ENCODE measurements at places on chromosomes 3 and 15.

GRCh38 chr3:44865272-44866035 is 3.7 kb downstream of the TMEM42 start:
- no peak for DNase-seq

DNA sequence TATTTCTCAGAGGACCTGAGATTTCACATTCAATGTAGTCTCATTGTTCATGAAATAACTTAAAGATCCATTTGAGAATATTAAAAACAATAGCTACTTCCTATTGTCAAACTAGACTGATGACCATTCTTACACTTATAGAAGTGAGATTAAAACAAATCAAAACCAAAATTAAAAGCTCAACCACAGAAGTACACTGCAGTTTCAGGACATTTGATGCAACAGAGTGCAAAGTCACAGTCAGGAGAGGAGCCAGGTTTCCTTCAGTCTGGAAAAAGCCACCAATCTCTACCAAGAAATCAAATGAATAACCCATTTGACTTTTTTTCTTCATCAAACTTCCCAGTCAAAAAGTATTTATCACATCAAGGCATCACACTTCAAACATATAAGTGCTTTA is 5.5 kb downstream of the CCPG1 start:
- no peak for DNase-seq

GRCh38 chr3:11625376-11626083 is 18.2 kb downstream of the VGLL4 start:
- no peak for DNase-seq

- DNase-seq, result no peak
These were observed 58.1 kb downstream of the OSBPL10 start for GRCh38 chr3:31922962-31923361.

DNA sequence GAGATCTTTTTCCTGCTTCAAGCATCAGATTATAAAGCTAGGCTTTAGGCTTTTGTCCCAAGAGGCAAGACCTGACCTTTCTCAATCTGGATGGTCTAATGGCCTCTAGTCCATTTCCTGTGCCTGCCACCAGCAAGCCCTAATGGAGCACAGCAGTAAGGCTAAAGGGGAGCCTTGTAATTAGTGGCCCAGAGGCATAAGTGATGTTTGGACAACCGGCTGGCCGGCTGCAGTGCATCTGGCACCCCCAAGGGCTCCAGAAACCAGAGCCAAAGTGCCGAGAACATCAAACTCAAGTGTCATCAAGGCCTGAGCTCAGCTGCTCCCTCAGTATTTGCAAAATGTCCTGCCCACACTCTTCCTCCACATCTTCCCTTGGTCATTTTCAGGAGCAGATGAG is 31.9 kb upstream of the RTP4 start:
- DNase-seq, result no peak

- no peak for DNase-seq
These were observed 89.3 kb downstream of the NR2E3 start for GRCh38 chr15:71899674-71900073.

DNA sequence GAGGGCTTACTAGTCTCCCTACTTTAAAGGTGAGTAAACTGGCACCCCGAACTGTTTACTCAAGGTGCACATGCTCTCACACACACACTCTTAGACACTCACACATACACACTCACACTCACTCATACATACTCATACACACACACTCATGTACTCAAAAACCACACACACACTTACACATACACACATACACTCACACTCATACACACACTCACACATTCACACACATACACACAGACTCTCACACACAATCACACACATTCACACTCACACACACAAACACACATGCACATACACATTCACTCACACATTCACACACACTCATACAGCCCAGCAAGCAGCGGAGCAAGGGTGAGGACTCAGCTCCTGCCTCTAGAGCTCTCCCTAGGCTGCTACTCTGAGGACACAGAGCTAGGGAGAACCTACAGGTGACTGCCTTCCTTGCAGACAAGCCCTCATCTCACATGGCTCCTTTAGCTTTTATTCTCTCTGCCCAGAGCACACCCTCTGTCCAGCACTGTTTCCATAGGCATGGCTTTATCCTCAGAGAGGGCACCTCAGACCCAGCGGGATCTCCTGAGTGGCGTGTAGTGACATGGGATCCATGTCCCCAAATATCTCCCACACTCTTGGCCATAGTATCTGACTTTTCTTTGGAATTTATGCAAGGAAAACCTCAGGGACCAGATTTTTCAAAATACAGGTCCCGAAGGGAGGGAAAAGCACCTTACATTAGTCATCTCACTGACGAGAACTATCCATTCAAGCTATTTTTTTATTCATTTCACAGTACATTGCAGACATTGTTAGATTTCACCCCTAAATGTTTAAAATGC is 26.2 kb upstream of the ATG7 start:
- DNase-seq, result no peak

GRCh38 chr3:114216186-114216970 is 21.0 kb downstream of the ZNF80 start:
- DNase-seq, result no peak

GRCh38 chr3:52093756-52094545 is 37.6 kb upstream of the DUSP7 start:
- no peak for DNase-seq

- no peak for DNase-seq
These were observed 1.9 kb downstream of the KLHDC8B start for GRCh38 chr3:49173116-49173791.

DNA sequence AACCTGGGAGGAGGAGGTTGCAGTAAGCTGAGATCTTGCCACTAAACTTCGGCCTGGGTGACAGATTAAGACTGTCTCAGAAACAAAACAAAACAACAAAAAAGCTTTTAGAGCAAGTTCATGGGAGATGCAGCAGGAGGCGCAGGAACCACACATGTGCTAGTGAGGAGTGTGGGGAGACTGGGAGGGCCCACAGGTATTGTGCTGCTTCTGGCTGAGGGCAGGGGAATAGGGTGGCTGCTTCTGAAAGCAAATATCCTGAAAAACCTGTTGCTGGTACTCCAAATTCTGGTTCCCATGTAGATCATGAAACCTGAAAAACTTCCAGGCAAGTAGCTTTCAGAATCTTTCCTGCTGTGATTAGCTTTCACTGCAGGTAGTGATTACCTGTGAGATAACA is 22.1 kb downstream of the TYRO3 start:
- no peak for DNase-seq

GRCh38 chr3:44439499-44440295 is 37.8 kb downstream of the ZNF445 start:
- peak; percentile 81 for DNase-seq

All from tibial artery (tissue), 4 donors.